SK-N-SH (cell line): ENCODE measurements at places on chromosomes 1 and 21.

- DNase-seq, result no peak
These were observed 268.7 kb downstream of the PTGER3 start for GRCh38 chr1:70778934-70779333.

DNA sequence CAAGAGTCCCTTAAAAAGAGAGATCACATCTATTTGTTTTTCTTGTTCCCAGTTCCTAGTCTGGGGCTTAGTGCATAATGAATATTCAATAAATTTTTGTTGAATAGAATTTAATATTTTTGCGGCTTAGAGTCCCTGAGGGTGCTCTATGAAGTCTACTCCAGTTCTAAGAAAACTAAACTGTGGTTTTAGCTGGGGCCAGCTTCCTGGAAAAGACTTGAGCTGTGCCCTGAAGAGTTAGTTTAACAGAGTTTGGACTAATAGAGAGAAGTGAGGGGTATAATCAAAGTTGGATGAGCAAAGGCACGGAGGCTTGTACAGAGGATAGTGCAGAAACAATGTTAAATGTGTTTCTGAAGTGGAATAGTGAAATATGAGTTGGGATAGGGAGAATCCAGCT, 168.9 kb downstream of the FASLG start:
- no peak for DNase-seq

GRCh38 chr1:119101563-119101962, 38.9 kb downstream of the WARS2 start:
- no peak for DNase-seq

- DNase-seq, result no peak
These were observed 59.6 kb downstream of the RGS21 start for GRCh38 chr1:192376374-192376773.

DNA sequence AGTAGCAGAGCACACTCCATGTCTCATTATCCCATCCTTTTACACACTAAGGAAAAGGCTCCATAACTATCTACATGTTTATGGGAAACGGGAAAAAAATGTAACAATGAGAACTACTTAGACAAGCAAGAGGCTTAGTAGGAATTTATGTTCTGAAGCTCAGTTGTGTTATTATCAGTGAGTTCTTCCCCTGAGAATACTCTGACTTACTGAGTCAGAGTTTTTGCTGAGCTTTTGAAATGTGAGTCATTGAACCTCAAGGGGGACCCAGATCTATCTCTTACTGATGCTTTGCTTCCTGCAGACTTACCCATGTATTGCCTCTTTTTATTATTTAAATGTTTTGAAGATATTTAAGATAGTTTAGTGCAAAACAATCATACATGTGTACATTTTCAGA, 20.1 kb downstream of the CFHR5 start:
- DNase-seq, result no peak

GRCh38 chr1:145979746-145980456, 15.4 kb downstream of the POLR3GL start:
- no peak for DNase-seq

DNA sequence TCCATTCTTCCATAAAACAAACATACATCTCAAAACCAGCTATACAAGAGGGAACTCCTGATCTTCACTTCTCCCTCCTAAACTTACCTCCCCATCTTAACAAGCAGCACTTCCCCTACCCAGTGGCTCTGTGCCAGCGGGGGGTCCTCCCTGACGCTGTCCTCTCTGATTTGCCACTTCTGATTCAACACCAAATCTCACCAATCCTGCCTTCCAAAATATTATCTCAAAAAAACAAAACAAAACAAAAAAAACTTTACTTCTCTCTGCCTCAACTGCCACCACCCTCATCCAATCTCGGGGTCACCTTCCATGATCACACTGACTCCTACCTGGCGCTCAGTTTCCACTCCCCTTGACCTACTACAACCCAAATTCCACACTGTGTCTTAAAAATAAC, 72.8 kb downstream of the SLC45A1 start:
- no peak for DNase-seq

DNA sequence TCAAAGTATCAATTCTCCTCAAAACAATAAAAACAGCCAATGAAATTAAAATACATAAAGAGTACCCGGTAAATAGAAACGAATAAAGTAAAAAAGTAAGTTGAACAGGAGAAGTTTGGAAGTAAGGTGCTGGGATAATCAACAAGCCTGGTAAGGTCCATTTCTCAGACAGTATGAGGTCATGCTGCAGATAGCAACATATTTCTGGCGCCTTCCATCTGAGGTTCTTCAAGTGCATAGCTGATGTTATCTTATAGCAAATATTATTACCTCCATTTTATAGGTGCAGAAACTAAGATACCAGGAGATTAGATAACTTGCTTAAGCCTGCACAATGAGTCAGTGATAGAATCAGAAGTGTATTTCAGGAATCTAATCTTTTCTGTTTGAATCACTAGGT, 23.7 kb upstream of the CEP350 start:
- DNase-seq, result no peak

DNA sequence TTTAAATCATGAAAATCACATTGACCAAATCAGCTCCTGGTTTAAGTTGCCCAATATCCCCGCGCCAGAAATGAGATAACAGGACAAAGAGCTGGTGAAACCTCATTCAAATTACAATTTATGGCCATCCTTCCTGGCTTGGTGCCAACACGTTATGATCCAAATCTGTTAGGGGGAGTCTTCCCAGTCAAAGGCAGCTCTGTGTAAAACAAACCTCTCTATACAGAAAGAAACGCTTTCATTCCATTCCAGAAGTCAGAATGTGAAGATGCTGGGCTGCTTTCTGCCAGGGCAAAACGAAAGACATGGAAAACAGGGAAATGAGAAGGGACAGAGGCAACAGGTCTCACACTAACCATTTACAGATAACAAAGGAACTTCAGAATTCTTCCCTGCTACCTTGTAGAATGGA, 53.5 kb upstream of the TIAM1 start:
- peak; percentile 51 for DNase-seq

GRCh38 chr1:245648749-245649522, 494.2 kb downstream of the KIF26B start:
- no peak for DNase-seq

GRCh38 chr1:248625971-248626370, 8.9 kb downstream of the OR2T11 start:
- DNase-seq, result no peak

- no peak for DNase-seq
These were observed 31.2 kb upstream of the COQ8A start for GRCh38 chr1:226908913-226909312.

DNA sequence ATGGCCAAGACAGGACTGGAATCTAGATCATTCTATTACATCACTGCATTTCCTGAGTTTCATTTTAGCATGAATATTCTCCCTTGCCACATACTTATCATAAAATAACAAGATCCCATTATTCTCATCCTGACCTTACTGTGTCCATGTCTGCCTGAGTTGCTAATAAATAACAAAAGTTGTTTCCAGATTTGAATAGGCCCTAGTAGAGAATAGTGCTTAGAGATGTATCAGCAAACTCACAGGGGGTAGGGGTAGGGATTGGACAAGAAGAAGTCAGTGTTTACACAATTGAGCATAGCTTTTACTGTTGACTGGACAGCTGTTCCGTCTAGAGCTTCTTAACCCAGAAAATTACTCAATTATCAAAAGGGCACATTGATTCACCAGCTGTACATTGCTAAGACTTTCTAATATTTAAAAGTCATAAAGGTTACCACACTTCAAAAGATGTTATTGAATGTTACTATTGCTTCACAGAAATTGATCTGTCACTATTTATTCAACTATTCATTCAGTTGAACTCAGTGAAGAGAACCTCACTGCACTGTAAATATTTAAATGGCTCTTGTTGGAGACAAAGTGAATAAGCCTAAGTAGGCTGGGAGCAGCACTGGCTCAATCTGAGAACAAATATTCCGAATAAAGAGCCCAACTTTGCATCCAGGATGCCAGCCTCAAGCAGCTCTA, 121.9 kb downstream of the NRIP1 start:
- DNase-seq, result no peak

- DNase-seq, result no peak
These were observed 645.0 kb upstream of the PTBP2 start for GRCh38 chr1:96076589-96076988.

DNA sequence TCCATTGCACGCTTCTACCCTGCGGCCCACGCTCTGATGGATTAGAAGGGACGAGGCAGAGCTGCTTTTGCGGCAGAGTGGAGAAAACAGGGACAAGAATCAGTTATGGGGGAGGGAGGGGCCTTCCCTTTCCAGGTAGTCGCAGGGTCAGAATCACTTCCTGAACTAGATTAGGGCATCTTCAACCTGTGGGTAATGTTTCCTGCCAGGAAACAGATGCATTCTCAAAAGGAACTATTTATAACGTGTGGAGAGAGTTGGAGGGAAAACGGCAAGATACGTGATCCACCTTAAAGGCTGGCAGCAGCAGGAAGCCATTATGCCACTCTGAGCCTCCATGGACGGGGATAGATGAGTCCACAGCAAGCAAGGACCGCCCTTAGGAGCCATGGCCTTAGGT, 59.9 kb upstream of the CNTN2 start:
- no peak for DNase-seq

DNA sequence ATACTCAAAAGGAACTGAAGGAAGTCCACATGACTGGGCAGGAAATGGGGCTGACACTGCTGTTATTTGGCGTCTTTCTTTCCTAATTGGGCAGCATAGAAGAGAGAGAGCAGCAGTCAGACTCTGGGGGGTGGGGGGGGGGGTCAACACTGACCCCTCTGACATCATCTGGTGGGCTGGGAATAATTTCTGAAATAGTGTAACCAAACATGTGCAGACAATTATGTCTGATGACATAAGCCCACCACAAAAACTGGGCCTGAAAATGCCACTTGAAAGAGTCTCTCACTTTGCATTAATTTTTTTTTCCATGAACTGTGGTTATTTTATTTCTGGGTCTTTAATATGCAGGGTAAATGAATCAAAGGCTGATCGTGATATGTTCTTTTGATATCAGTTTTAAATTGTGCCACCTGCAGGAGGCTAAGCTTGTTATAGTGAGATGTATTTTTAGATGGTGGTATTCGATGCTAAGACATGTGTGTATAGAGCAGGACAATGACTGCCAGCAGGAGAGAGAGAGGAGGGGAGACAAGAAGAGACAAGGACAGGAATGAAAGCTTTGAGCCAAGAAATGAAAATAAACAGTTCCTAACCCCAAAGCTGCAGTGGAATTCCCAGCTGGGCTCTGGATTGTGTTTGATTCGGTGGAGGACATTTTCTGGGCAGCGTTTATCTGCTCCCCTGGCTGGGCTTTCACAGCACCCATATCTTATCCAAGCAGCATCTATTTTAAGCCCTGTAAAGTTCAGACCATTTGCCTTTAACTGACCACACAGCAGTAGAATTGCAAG, 264.7 kb downstream of the PBX1 start:
- DNase-seq, result no peak

DNA sequence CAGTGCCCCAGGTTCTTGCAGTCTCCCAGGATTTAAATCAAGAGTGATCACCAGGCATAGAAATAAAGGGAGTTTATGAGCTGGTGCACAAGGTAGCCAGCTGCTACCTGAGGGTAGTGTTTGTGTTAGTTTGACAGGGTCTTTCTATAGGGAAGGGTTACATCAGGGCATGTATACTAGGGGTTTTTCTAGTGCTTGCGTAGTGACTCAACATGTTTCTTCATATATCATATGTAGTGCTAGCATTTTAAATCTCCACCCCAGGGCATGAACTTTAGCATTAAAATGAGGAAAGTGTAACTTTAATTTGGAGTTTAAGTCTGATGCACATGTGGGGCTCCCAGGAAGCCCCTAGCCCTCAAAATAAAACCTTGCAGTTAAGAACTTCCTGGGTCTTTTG, 86.5 kb upstream of the TNR start:
- DNase-seq, result no peak

GRCh38 chr1:119347858-119348257, 20.7 kb upstream of the HAO2 start:
- DNase-seq, result no peak
